AG10803 (cell line): ENCODE measurements at places on chromosomes 7 and 10.

GRCh38 chr10:107856047-107856315 lies 691.5 kb upstream of the SORCS1 start:
- DNase-seq: no peak

GRCh38 chr7:128876586-128876977 lies 13.9 kb downstream of the ATP6V1F start:
- DNase-seq: no peak

- DNase-seq: no peak
Measured at GRCh38 chr7:155289107-155289506, 8.6 kb upstream of the INSIG1 start.

- peak; percentile 39 for DNase-seq
Measured at GRCh38 chr10:68560186-68560942, at the start of gene TET1. Gene TET1 (plus strand): TSS chr10:68560337. CDS start chr10:68572339, 12,002 bp downstream.

DNA sequence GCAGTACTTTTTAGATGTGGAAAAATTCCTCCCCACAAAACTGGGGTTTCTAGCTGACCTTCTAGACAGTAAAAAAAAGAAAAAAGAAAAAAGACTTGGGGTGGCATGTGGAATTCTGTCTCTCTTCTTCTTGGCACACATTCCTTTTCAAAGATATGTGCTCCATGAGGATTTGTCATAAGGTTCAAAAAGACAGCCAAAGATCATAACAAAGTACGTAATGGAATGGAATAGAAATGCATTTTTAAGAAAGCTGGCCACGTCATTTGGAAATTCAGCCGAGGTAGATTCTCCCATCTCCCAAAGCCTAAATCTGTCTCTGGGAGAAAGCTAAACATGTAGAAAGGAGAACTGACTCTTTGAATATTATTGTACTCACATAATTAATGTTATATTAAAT lies 381.3 kb upstream of the NFE2L3 start:
- DNase-seq: no peak

GRCh38 chr7:139886899-139887298 lies 57.8 kb downstream of the TBXAS1 start:
- DNase-seq: no peak

DNA sequence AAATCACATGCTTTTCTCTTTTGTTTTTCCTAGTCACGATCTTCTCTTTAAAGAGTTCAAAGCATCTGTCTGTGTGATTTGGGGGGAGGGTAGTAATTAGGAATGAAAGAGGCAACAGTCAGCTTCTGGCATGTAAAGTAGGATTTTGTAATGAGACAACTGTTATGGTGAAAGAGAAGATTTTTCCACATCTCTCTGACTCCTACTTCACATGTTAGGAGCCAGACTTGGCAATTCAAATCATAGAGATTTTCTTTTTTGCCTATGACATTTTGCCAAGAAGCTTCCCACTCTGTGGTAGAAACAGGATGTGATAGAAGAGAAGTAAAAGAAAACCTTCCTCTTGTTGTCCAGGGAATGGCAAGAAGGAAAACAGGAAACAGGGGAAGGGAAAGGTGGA lies 38.3 kb upstream of the KLHL7 start:
- peak; percentile 96 for DNase-seq

DNA sequence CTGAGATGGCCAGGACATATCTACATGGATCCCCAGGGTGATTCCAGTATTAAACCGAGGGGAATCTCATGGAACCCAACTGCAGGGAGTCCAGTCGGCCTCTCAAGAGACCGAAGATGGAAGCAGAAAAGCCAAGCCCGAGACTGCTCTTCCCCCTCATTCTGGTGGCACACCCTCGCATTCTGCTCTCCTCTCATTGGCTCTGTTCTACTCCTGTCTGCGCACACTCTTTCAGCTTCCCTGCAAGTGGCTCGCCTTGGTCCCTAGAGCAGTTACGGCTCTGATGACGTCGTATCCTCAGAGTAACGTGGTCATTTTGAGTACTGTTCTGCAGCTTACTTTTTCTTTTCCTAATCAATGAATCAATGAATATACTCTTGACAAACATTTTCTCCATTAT lies 72.6 kb upstream of the RHEB start:
- DNase-seq: no peak

- no peak for DNase-seq
Measured at GRCh38 chr7:35988818-35989217, 164.2 kb upstream of the EEPD1 start.

DNA sequence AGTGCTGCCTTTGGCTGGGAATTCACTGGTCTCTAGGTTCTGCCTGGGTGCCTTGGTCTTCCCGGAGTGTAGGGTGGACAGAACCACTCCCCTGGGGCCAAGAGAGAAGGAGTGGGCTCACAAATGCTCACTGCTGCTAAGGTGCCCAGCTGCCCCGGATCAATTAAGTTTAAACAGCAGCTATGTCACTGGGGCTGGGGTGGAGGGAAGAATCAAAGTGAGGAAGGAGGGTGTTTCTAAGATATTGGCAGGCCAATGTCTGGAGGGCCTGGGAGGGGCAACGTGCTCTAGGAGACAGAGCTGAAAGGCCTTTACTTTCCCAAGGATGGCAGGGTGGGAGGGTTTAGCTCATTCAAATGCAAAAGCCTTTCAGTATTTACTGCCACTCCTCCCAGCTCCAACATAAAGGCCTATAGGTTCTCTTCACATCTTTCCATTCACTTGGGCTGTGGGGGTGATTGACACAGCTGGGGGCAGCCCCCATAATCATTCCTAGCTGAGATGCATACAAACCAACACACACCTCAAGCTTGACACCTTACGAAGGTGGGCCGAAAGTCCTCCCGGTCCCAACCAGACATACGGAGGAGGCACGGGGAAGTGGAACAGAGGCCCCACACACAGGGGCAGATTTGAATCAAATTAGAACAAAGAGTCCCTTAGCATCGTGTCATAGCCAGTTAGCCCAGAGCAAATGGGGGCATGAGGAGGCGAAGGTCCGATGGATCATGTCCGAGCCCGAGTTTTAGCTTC lies 108.0 kb upstream of the EFCAB10 start:
- DNase-seq: no peak

DNA sequence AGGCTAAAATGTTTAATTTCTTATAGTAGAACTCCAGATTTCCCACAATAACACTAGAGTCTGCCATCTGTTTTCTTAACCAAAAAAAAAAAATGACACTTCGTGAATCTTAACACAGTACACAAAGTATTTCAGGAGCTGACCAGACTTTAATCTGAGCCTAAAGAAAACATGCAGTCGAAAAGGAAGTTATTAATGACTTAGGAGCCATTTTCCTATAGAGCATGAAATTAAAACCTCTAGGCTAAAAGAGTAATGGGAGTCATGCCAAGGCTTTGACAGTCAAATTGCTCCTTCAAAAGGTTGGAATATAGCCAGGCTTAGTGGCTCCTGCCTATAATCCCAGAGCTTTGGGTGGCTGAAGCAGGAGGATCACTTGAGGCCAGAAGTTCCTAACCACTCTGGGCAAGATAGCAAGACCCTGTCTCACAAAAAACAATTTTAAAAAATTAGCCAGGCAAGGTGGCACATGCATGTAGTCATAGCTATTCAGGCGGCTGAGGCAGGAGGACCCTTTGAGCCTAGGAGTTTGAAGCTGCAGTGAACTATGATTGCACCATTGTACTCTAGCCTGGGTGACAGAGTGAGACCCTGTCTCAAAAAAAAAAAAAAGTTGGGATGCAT lies 13.6 kb downstream of the MICU1 start:
- no peak for DNase-seq

- DNase-seq: no peak
Measured at GRCh38 chr7:155877167-155877566, 64.9 kb upstream of the SHH start.

DNA sequence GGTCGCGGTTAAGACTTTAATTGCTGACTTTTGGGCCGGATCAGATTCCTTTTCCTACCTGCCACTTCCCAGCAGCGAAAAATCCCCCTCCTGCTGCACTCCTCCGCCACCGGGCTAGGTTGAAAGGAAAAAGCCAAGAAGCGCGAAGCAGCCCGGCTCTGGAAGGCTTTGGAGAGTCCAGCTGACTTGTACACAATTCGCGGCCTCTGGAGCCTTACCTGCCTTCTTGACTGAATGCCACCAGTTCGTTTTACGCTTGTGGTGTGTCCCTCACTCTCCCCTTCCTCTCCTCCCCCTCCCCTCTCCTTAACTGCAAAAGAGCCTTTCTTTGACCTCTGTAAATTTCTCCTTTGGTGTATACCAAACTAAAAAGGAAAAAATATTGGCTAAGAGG lies 2.7 kb upstream of the FEZF1 start:
- DNase-seq: no peak

DNA sequence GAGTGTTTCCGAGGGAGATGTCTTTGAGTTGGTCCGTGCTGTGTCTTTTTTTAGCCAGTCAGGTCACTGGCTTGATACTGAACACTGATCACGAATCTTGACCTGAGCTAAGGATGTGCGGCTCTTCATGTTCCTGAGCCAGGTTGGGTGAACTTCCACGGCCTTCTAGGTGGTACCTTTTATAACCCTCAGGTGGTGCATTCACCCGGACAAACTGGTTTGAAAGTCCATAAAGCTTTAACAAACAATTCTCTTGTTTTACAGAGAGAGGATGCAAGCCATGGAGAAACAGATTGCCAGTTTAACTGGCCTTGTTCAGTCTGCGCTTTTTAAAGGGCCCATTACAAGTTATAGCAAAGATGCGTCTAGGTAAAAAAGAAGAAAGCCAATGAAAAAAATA lies 229.5 kb downstream of the ARHGAP21 start:
- DNase-seq: no peak

DNA sequence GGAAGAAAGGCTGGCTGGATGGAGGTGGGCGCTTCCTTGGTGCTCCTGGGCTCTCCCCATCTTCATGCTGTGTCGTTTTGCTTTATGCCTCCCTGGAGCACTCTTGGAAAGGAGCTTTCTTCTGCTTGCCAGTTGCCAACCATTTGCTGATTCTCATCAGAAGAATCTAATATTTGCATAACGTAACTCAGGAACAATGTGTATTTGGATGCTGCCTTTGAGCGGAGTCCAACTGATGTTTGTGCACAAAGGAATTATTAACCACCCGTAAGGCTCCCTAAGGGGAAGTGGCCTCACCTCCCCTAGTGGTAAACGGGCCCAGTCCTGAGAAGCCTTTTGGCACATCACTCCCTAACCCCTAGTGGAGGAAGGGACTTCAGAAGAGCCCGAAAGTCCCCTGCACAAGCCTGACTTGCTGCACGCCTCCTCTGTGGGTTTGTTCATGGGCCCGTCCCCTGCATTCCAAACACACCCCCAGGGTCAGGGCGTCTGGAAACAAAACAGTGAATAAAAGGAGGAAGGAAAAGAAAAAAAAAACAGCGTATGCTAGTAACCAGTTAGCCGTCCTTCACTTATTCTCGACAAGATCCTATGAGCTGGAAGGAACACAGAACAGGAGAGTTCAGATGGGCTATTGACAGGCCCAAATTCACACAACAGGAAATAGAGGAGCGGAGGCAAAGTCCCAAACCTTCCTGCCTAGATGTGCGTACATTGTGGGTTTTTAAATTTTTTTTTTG lies 602.2 kb downstream of the LRMDA start:
- peak; percentile 88 for DNase-seq

GRCh38 chr10:89980166-89980565 lies 278.8 kb downstream of the KIF20B start:
- DNase-seq: no peak

DNA sequence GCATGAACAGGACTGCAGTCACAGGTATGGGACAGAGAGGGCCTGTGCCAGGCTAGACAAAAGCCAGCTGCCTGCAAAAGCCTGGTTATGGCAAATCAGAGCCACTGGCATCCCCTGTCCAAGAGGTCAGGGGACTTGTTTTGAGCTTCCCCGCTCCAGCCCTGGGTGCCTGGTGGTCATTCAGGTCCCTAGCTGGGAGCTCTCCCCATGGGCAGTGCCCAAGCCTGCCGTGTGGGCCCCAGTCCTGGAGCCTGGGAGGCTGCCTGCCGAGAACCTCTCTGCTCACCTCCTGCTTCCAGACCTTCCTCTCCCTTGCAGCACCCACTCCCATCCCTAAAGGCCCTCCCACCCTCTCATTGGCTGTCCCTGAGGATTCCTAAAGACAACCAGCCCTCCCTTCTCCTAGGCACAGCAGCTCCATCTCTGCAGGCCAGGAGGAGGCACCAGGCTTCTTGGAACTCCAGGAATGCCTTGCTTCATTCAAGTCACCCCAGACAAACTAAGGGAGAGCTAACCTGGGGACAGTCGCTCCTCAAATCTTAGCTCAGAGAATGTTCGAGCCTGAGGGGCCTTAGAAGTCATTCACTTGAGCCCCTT lies 150.6 kb downstream of the C10orf105 start:
- DNase-seq: no peak

DNA sequence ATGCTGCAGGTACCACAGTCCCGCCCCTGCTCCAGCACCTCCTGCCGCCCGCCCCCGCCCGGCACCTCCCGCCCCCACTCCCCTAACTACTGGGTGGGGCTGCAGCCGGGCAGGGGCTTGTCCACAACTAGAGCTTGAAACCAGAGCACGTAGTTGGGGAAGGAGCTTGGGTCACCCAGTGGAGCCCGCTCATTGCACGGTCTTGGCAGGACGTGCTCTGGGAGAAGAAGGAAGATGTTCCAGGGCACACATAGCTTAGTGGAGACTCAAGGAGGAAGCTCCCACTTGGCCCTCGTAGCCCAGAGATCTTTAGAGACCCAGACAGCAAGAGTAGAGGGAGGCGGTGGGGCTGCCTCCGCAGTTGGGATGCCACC lies 692 bp downstream of the IGFBP1 start:
- no peak for DNase-seq

DNA sequence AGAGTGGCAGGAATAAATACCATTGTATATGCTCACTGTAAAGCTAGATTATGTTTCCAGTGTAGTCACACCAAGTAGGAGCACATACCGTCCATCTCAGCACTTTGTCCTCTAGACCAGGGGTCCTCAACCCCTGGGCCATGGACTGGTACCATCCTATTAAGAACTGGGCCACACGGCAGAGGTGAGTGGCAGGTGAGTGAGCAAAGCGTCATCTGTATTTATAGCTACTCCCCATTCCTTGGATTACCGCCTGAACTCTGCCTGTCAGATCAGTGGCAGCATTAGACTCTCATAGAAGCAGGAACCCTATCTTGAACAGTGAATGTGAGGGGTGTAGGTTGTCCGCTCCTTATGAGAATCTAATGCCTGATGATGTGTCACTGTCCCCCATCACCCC lies 735.3 kb downstream of the MAGI2 start:
- DNase-seq: no peak
